ENCODE measurements at places on chromosomes 13 and 19.

GRCh38 chr13:87671753-87672605, 808 bp downstream of the SLITRK5 start:
- DNase-seq = no peak

DNA sequence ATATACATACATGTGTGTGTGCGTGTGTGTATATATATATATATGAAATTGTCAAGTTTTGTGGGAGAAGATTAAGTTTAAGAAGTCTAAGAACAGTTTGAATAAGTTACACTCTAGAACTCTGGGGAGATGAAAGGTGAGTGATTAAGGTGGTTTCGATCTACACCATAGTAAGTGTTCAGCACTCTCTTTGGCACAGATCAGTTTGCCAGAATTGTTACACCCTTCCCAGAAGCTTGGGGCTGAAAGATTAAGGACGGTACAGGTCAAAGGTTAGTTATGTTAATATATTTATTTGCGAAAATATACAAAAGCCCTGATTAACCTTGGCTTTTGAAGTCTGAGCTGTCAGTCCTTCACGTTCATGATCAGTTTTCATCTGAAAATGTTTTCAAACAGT, 309.1 kb downstream of the KLF5 start:
- no peak for DNase-seq

DNA sequence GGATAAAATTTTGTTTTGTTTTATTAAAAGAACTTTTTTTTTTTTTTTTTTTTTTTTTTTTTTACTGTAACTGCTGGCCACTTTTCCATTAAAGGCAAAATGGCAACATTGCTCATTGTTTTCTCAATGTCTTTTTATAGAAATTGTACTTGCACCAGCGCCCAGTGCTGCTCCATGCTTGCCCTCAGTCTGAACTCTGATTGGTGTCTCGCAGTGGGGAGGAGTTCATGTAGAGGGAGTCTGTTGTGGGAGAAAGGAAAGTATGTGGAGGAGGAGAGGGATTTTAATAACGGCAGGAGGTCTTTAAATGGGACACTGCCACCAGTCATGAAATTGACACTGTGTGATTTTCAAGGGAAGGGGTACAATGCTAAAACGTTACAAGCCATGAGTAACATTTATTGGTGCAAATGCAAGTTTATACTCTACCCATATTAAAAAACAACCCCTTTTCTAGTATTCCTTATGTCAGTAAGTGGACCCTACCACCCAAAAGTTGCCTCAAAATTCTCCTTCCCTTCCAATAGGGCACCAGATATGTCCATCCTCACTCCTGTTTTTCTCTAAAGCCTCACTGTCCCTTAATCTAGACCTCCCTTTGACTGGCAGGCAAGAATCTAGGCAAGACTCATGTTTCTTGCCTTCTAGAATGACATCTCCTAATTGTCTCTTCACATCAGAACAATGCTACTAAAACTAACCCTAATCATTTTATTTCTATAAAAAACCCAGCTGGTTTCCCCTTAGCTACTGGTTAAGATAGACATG, 3.2 kb downstream of the RASL11A start:
- no peak for DNase-seq

DNA sequence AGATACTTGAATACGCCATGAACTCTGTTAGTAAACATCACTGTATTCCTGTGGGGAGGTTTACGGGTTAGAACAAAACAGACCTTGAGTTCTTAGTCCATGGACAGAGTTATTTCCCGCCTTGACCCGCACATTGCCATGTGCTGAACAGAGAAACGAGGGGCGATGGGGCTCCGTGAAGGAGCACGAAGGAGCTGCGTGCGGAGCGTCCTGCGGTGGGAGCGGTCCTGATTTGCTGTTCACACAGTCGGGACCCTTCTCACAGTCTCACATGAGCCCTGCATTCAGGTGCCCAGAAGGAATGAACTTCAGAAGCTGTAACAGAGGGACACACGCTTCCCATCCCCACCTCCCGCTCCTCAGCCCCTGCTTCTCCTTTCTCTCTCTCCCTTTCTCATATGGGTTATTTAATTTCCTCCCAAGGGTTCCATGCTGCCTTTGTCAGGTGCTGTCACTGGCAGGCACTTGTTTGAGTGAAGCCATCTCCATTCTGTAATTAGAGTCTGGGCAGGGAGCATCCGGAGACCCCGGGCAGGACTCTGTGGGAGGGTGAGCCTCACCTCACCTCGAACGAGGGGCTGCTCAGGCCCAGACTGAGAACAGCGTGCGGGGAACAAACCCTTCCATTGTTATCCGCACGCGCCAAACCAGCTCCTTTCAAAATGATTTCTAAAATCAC, 76.9 kb downstream of the TEX29 start:
- no peak for DNase-seq

GRCh38 chr13:99496184-99497142, 4.8 kb upstream of the TM9SF2 start:
- peak; percentile 87 for DNase-seq

DNA sequence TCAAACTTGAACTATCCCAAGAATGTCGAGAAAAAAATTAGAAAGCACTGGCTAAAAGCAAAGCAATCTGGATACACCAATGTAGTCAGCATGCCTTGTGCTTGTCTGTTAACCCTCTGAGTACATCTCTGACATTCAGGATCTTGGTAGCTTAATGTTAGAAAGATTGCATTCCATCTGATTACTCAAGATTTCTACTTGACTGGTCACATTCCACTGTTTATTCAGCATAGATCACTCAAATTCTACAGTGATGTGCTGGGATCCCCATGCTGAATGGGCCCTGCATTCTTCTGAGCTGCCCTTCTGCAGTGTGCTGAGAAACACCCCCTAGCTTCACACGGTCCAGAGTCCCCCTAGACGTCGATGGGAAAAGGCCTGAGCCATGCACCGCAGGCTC, 295.4 kb upstream of the MAB21L1 start:
- DNase-seq = no peak

- no peak for DNase-seq
Measured at GRCh38 chr19:29831686-29832085, 19.9 kb downstream of the CCNE1 start.

DNA sequence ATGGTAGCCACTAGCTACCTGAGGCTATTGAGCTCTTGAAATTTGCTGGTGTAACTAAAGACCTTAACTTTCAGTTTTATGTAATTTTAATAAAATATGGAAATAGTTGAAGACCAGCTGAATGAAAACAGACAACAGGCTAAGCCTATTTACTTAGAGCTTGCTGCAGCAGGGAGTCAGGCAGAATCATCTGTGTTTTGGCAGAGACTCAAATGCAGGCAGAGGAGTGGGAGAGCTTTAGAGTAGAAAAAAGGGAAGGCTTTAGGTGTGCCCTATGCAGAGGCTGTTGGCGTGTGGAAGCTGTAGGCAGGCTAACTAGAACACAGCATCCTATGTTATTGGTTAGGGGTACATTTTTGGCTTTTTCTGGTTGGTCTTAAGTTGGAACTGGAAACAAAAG, 304.9 kb upstream of the NBEA start:
- no peak for DNase-seq

GRCh38 chr13:95494082-95494681, 58.3 kb upstream of the CLDN10 start:
- DNase-seq = peak; percentile 55

DNA sequence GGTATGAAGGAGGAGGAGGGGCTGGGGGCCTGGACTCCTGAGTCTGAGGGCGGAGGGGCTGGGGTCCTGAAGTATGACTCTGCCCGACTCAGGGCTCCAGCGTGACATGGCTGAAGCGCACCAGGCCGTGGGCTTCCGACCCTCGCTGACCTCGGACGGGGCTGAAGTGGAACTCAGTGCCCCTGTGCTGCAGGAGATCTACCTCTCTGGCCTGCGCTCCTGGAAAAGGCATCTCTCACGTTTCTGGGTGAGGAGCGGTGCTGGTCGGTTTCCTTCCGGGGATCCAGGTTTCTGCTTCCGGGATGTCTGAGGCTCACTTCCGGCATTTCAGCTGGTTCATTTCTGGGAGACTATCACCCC, 1.2 kb downstream of the CPT1C start:
- no peak for DNase-seq

- no peak for DNase-seq
Measured at GRCh38 chr13:43221611-43222010, 198.2 kb downstream of the DNAJC15 start.

- DNase-seq = no peak
Measured at GRCh38 chr13:34349091-34349722, 531.3 kb downstream of the RFC3 start.

DNA sequence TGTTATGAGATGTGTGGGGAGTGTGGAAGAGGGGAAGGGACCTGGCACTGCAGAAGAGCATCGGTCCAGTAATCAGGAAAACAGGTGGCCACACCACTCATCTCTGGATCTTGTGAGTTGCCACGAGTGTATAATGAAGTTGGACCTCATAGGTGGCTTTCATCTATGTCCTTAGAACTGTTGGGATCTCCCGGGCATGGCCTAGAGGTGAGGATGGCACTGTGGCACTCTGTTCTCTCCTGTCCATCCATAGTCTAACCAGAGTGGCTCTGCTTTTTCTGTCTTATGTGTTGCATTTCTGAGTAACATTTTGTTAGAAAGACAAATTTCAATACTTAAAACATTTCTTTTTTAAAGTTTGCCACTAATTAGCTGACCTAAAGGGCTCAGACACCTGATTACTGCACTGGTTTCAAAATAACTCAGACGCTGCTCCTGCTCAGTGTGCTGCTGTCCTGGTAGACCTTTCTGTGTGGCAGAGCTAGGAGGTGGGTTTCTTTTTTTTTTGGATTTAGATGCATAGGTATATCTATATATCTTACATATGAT, 5.5 kb downstream of the CNMD start:
- DNase-seq = no peak

GRCh38 chr19:46131485-46132143, 7.1 kb upstream of the IGFL3 start:
- no peak for DNase-seq

- no peak for DNase-seq
Measured at GRCh38 chr19:19645233-19645870, 1.9 kb upstream of the GMIP start.

DNA sequence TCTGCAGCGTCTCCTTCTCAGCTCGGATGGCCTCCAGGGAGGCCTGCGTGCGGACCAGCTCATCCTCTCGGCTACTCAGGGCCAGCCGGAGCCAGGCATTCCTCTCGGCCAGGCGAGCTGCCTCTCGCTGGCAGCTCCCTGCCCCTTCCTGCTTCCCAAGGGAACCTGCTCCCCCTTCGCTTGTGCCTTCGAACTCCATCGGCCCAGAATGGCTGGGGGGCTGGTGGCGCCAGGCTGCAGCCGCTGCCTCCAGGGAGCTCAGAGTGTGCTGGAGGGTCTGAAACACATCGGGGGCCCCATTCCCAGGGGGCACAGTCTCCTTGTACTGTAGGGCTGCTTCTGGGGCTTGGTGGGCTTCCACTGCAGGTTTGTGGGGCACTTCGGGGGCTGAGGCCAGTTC, 2.0 kb downstream of the USHBP1 start:
- no peak for DNase-seq

DNA sequence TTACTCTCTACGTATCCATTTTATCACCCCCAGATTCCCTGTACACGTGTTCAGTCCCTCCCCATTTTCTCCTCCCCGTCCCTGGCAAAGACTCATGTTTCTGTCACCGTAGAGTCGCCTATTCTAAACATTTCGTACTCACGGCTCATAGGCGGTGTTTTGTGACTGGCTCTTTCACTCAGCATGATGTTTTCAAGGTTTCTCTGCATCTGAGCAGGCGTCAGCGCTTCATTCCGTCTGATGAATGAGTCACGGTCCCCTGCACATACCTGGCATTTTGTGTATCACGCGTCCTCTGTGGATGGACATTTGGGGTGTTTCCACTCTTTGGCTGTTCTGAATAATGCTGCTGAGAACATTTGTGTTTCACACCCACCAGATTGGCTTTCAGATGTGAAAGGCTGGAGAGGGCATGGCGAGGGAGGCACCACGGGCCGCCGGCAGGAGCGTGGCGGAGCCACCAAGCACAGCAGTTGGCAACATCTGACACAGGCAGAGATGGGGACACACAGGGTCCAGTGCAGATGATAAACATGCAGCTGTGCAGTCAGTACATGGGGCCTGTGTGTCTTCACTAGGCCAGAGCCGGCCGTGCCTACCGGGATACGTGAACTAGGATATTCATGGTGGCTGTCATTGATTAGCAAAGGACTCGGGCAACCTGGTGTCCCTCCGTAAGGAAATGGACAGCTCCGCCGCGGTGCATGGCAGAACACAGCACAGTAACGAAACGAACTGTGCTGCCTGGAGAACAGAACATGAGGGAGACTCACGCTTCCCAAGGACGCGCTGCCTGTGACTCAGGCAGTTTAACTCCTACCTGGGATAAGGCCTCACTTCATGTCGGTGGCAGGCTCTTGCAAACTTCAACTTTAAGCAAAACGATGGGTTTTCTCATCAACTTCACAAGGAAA, 117.2 kb downstream of the ATP11A start:
- DNase-seq = no peak

- no peak for DNase-seq
Measured at GRCh38 chr13:95707035-95707434, 30.1 kb downstream of the DNAJC3 start.

DNA sequence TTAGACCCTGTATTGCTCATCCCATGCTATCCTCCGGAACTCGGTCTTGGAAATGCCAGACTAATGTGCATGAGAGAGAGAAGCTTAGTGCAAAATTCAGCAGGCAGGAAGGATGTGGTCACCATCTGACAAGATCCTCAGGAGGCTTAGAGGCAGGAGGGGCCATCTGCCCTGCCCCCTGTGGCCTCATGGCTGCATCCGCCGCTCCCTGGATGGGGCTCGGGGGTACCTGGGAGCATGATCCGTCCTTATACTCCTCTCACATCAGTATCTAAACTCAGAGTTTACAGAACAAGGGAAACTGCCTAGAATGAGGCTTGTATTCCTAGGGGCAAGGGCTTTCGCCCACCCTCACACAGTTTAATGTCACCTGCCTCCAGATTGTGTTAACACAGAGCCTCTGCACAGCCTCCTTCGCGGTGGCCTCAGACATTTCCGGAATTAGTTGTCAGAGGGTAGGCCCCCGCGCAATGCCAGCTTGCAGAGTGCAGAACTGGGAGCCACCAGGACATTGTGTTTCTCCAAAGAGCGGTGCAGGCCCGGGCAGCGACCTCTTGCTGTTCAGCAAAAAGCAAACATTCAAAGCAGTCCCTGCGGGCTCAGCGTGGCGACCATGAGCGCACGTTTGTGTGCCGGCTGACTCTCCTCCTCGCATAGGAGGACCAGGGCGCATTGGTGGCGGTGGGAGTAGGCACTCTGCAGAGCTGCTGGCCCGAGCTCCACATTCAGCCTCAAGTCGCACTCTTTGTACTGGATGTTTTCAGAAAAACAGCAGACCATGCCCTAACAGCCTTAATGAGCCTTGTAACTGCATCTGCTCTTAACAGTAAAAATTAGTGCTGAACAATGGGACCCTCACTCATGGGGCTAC, 39.1 kb downstream of the GPR12 start:
- peak; percentile 92 for DNase-seq

- DNase-seq = no peak
Measured at GRCh38 chr13:102018716-102019115, 383.1 kb downstream of the FGF14 start.

GRCh38 chr13:107554460-107554859, 660.9 kb downstream of the LIG4 start:
- no peak for DNase-seq

- DNase-seq = peak; percentile 81
Measured at GRCh38 chr19:10505583-10506229, 2.5 kb upstream of the KEAP1 start.

- DNase-seq = no peak
Measured at GRCh38 chr19:17409990-17410389, 4.6 kb upstream of the BST2 start.

Measured in AML-193 (cell line).